BJ (cell line): ENCODE measurements at places on chromosomes 12 and 14.

GRCh38 chr12:52813885-52814709, at the start of gene KRT4:
KRT4 (minus strand) TSS chr12:52814116; CDS start chr12:52814058, 58 bp downstream.
- peak; percentile 25 for DNase-seq

DNA sequence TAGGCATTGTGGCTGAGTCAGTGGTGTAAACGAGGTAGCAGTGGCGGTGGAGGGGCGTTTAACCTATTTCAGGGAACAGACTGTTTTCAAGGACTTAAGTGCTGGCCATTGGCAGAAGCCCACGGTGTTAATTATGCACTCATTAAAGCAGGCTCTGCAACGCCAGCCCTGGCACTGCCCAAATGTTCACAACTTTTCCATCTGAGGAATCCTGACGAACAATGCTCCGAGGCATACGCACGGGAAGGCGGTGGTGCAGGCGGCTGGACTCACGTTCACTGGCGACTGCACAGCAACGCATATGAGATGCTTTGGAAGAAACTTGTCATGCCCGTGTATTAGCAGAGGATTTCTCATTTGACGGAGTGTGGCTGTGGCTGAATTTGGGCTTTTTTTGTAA, 70.6 kb upstream of the SLC24A4 start:
- no peak for DNase-seq

GRCh38 chr12:56645201-56645716, 525 bp downstream of the ATP5F1B start:
- DNase-seq, result no peak

DNA sequence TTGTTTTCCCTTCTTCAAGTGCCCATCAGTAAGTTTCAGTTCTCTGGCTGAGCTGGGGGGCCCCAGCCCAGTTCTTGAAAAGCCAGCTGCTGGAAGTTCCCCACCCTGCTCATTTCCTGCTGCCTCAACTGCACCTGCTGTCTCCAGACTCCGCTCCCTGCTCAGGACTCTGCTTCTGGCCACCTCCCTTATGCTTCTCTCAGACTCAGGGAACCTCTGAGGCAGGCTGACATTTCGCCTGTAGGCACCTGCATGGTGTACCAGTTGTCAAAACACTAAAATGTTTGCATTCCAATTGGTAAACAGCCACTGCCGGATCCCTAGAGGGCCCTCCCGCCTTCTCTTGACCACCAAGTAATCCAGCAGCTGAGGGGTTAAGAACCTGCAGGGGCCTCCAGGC, 136.5 kb upstream of the VRK1 start:
- DNase-seq, result no peak

DNA sequence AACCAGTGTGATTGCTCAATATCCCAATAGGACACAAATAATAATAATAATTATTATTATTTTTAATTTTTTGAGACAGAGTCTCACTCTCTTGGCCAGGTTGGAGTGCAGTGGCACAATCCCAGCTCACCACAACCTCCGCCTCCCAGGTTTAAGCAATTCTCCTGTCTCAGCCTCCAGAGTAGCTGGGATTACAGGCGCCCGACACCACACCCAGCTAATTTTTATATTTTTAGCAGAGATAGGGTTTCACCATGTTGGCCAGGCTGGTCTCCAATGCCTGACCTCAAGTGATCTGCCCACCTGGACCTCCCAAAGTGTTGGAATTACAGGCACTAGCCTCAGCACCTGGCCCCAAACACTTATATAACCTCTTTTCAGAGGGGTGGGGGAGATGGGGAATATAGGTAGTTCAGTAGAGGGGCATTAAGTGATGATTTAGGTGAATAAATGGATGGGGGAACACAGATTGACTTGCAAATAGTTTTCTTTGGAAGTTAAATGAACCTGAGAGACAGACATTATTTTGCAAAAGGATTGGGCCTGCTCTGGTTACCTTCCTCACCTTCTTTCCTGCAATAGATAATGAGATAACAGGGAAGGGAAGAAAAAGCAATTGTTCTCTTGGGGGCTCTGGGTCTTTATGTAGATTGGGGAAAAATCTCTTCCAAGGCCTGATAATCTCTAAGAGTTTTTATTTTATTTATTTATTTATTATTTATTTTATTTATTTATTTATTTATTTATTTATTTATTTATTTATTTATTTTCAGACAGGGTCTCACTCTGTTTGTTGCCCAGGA, 57.7 kb downstream of the RESF1 start:
- no peak for DNase-seq

DNA sequence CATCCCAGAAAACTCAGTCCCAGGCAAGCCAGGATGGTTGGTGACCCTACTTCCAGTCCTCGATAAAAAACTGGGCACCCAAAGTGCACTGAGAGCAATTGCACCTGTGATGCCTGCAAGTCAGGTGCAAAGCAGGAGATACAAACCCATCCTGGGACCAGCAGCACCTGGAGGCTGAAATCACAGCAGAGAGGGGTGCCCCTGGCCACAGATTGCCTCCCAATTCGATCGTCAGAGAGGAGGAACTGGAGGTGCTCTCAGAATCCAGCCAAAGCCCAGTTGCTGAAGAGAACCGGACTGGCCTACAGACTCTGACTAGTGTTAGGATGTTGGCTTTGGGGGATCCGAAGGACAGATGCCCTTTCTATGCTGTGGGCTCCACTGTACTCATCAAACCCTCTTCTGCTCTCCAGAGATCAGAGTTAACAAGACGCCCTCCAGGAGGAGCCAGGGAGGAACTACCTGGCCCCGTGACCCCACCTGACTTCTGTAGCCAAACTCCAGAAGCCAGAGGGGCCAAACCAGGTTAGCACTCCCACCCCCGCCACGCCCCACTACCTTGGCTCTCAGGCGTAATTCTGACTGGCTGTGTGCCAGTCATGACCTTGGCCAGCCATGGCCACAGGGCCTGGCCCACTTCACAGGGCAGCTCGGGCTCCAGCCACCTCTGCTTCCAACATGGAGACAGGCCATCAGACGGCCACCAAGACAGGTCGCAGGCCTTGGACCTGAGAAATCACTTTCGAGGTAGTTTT, 284.5 kb upstream of the RTL1 start:
- DNase-seq, result no peak

GRCh38 chr14:48731260-48731659, 854.9 kb downstream of the RPS29 start:
- DNase-seq, result no peak

DNA sequence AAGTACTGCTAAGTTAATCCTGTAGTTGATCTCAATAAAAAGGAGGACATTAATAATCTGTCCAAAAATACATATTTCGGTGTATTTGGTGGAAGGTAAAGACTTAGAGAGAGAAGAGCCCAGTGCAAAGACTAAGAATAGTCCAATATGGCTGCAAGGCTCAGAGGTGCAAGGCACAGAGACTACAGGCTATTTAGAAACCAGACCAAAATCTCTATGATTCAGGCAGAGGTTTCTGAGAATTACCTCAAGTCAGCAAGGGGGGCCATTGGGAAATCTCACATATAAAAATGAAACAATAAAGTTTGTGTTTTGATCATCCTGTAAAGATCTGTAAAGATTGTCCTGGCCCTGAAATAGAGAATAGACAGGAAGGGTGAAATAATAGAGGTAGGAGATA, 1173.0 kb downstream of the VRK1 start:
- no peak for DNase-seq

- DNase-seq, result no peak
Observed at GRCh38 chr14:102089621-102090343, 2.9 kb upstream of the HSP90AA1 start.

GRCh38 chr14:101602466-101602840, 41.2 kb downstream of the DIO3 start:
- no peak for DNase-seq

- DNase-seq, result no peak
Observed at GRCh38 chr12:122333142-122334087, 67.1 kb upstream of the VPS33A start.

DNA sequence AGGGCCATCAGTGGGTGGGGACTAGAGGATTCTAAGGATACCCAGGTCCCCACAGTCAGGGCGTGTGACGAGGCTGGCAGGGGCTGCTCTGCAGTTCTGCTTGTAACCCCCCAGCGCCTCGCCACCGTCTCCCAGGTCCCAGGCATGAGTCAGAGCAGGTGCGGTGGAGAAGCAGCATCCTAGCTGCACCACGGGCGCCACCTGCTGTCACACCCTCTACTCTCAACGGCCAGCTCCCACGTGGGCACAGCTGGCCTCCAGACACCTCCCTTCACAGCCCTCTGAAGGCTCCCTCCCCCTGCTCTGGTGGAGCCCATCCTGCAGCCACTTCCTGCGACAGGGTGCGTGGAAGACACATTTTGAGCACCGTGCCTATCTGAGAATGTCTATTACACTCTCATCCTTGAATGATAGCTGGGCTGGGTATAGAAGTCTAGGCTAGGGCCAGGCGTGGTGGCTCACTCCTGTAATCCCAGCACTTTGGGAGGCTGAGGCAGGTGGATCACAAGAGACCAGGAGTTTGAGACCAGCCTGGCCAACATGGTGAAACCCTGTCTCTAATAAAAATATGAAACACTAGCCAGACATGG, 6.9 kb upstream of the NUDT14 start:
- DNase-seq, result no peak

- no peak for DNase-seq
Observed at GRCh38 chr12:119838826-119839600, 38.1 kb downstream of the CIT start.
